Panc1 (cell line): ENCODE measurements at places on chromosomes 3 and 15. TPM values are rescaled to one million over a fixed set of nuclear protein-coding genes. Genes with fewer than 3 reads are reported as not detected.

The SAMMSON gene
- not detected for total RNA-seq

The FAM219B gene
- total RNA-seq, result 68.6 TPM

The RASGRP1 gene
- 0.51 TPM for total RNA-seq

The BCL6 gene
- 21.5 TPM for total RNA-seq

The WDR49 gene
- 0.23 TPM for total RNA-seq

The EHHADH gene
- total RNA-seq, result 7.8 TPM

The RTP3 gene
- total RNA-seq, result not detected

- no peak for DNase-seq
These were observed 1030.4 kb upstream of the CADM2 start for GRCh38 chr3:83928391-83928790.

DNA sequence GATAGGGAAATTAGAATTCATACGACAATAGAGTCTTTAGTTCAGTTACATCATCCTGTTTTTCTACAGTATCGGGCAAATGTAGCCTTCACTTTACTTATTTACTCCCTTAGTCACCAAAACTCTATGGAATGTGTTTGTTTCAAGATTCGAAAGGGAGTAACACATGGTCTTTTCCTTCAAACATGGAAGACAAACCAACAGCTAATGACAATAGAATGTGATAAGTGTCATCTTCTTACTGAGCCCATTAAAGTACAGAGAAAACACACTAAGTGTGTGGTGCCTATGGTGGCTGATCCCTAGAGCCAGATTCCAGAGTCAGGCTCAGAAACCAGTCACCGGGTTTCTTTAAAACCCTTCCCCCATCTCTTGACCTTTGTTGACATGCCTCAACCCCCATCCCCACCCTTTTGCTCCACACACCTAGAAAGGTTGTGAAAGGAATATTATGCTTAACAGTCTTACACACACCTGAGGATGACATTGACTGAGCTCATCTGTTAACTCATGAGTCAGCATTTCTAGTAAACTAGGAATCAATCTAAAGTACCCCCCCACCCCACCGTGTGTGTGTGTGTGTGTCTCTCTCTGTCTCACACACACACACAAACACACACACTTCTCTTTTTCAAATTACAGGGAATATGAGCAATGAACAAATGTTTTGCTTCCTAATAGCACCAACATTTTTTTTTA lies 549.6 kb upstream of the CCDC54 start:
- no peak for DNase-seq

GRCh38 chr15:65869954-65870871 lies 922 bp downstream of the RAB11A start:
- no peak for DNase-seq

DNA sequence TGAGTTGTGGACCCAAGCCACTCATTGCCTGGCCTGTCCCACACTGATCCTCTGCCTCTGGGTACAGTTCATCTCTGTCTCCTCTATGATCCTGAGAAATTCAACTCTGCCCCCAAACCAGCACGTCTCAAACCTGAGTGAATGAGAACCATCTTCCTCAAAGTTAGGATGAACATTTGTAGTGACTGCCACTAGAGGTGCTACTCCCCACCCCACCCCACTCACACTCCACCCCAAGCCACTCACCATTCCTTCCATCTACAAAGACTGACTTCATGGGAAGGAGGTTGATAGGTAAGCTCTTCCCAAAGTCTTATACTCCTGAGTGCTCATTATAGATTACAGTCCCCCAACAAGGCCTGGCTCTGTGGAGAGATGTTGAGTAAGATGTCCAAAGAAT lies 43.8 kb downstream of the NEK10 start:
- DNase-seq, result no peak

- no peak for DNase-seq
These were observed 19.3 kb upstream of the RAB6B start for GRCh38 chr3:133914839-133915600.

GRCh38 chr3:23671851-23672589 lies 133.7 kb upstream of the UBE2E1 start:
- no peak for DNase-seq

- DNase-seq, result peak; percentile 13
These were observed 829 bp downstream of the RNF7 start for GRCh38 chr3:141738891-141739363.

DNA sequence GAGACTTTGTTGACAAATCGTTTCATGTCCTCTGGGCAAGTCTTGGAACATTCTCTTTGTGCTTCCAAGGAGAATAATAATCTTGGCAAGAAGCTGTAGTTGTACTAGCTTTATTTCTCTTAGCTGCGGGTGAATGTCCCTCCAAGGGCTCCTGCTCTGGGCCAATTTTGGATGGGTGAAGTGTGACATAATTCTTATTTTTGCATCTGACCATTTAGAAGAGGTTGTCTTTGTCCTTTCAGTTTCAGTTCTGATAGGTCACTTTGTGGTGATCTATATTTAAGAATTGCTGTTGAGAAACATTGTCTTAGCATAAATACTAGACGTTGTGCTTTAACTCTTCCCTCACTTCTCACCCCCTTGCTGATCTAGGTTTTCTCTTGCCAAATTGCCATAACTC lies 164.8 kb upstream of the RORA start:
- DNase-seq, result no peak

GRCh38 chr3:72889310-72890165 lies 1.7 kb downstream of the GXYLT2 start:
- no peak for DNase-seq

DNA sequence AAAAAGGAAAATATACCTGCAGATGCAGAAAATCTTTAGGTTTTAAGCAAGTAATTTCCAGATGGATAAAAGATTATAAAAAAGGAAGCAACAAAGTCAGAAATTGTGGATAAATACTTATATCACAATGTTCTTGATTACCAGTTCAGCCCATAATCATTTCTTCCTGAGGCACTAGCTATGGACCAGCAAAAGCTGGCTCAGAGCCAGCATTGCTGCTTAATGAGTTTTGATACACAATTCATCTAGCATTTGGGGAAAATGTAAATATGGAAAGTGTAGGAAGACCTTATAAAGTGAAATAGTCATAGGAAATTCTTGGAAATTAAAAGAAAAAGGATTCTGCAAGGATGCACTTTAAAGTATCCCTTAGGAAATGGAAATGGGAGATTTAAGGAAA lies 168.3 kb upstream of the GBE1 start:
- no peak for DNase-seq

DNA sequence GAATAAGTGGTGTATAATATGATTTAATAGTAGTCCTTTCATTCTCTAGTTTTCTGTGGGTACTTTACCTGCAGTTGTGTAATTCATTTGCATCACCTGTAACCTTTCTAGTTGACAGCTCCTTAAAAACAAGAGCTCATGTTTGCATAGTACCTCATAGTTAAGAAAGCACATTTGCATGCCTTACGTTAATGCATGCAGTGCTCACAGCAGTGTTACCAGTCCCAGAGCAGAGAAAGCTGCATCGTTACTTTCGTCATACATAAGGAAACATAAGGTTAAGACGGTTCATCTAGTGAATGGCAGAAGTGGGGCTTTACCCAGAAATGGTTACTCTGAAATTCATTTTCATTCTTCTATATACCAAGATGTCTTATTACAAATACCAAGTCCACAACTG lies 111.3 kb downstream of the AKAP13 start:
- DNase-seq, result no peak

GRCh38 chr3:43286115-43286840 lies at the start of gene SNRK:
Gene SNRK (plus strand): TSS chr3:43286540. CDS start chr3:43303204, 16,664 bp downstream.
- peak; percentile 4 for DNase-seq

DNA sequence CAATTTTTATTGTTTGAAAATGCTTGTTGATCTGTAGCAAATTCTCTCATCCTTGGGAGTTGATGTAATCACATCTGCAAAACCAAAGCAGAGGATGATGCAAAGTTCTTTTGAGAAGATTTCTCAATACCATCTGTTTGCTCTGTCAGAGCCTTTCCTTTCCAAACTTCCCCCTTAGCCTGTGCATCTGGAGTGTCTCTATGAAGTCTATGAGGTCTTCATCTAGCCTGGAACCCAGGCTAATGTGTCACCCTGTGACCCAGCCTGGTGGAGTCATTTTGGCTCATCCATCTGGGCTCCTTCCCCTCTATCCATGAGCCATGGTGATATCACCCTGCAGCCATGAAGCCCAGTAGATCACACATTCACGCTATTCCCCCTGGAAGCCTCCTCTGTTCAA lies 123.2 kb upstream of the SLC7A14 start:
- DNase-seq, result no peak

GRCh38 chr3:20482350-20482749 lies 296.3 kb upstream of the SGO1 start:
- no peak for DNase-seq

DNA sequence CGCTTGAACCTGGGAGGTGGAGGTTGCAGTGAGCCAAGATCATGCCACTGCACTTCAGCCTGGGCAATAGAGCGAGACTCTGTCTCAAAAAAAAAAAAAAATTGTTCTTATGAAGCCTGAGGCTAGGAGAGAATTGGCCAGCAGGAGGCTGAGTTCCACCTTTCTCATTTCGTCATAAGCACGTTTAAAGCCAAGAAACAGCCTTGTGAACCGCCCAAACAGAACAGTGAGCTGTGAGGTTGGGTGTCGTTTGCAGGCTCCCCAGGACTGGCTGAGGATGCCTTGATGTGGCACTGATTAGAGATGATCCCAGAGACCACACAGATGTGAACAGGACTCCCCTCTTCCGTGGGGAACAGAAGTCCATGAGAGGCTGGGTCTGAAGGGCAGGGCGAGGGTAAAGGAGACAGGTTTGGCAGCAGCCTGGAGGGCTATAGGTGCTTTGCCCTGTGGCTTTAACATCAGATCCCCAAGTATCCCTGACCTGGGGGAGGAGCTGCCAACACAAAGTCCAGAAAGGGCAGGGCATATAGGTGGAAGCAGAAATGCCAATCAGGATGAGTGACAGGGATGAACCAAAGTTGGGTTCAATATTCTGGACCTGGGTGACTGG lies 52.9 kb downstream of the CLEC3B start:
- no peak for DNase-seq
